ENCODE measurements at places on chromosomes 6 and 20.

- no peak for DNase-seq
Measured at GRCh38 chr6:48782225-48782624, 671.2 kb upstream of the PTCHD4 start.

- no peak for DNase-seq
Measured at GRCh38 chr20:48875233-48875913, 46.1 kb upstream of the ARFGEF2 start.

GRCh38 chr20:58137651-58138265 is 90.7 kb downstream of the ANKRD60 start:
- no peak for DNase-seq

DNA sequence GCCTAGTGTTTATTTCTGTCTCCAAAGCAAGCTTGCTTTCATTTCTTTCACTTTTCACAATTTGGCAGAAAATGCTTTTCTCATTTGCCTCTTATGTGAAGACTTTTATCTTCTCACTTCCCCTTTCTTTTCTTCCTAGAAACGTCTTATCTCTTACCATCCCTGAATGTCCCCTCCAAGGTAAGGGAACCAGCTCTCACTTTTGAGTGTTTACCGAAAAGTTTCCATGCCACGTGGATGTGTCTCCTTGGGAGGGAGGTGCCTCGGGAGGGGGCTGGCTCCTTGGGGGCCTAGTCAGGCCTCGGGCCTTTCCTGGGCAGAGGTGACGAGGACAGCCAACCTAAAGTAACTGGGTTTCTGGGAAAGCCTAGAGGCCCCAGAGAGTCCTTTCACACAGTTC is 127.4 kb downstream of the CD24 start:
- DNase-seq: no peak

DNA sequence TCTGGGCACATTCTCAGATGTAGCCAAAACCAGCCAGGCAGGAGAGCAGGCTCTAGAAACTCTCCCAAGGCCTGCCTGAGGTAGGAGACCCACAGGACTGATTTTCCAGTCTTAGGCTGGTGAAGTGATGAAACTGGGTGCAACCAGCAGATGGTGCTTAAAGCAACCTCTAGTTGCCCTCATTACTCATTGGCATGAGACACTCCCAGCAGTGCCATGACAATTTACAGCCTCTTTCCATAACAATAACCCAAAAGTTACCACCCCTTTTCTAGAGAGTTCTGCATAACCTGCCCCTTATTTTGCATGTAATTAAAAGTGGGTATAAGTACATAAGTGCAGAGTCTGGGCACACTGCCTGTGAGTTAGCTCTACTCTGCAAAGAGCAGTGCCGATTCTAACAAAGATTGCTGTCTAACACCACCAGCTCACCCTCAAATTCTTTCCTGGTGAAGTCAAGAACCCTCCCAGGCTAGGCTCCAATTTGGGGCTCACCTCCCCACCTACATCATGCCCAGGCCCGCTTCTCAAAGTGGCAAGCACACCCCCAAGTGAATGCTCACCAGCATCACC is 14.4 kb upstream of the GPR6 start:
- DNase-seq: no peak

- no peak for DNase-seq
Measured at GRCh38 chr6:20061952-20062351, 150.3 kb downstream of the MBOAT1 start.

GRCh38 chr20:44079291-44079690 is 107.7 kb downstream of the JPH2 start:
- DNase-seq: no peak

DNA sequence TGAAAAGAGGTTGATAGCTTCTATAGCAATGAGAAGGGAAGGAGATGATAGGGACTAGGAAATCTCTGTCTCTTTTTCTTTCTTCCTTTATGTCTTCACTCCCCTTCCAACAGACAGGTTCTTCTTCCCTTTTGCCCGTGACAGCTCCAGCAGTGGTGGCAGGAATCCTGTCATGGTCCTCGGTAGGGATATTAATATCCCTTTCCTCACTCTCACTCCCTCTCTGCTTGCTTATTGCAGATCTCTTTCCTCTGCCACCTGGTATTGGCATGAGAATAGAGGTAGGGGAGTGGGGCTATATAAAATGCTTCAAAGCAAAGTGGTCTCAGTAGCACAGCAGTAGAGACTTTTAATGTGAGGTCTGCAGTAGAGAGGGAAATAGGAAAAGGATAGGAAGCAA is 19.7 kb downstream of the RAD21L1 start:
- no peak for DNase-seq

GRCh38 chr6:127737768-127738167 is 160.8 kb downstream of the C6orf58 start:
- no peak for DNase-seq

DNA sequence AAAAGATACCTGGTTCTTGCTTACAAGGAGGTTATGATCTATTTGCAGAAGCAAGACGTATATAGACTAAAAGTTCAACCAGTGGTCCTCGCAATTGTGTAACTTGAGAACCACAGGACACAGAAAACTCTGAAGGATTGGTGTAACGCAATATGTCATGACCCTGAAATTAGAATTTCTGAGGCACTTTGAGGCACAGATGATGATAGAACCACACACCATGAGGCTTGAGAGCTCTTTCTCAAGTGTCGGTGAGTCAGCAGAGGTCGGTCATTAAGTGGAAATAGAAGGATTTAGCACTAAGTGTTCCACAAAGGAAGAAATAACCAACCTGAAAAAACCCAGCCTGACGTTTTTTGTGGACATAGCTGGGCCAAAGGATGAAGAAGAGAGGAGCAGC is 15.3 kb upstream of the CCN2 start:
- DNase-seq: no peak

- no peak for DNase-seq
Measured at GRCh38 chr20:50434653-50435396, 75.4 kb upstream of the PTPN1 start.

GRCh38 chr6:89987830-89988229 is 93.6 kb downstream of the GJA10 start:
- DNase-seq: no peak
